ENCODE measurements at places on chromosomes 13 and 19.
A peak's percentile ranks its signal among the peaks of the same experiment; 100 is the strongest.

DNA sequence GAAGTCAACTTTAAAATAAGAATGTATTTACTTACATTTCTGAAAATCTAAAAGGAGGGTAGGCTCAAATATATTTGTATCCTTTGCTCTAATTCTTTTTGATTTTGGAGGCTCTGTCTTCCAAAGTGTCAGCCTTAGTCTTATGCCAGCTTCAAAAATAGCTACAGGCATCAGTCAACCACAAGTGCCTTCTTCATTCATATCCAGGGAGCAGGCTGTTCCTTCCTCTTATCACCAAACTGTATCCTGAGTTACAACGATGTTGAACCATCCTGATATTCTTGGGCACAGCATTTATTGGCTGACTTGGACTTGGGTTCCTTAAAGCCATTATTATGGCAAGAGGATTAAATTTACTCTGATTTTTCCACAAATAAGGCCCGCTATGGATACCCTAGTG lies 1161.3 kb downstream of the PCDH17 start:
- DNase-seq: no peak

DNA sequence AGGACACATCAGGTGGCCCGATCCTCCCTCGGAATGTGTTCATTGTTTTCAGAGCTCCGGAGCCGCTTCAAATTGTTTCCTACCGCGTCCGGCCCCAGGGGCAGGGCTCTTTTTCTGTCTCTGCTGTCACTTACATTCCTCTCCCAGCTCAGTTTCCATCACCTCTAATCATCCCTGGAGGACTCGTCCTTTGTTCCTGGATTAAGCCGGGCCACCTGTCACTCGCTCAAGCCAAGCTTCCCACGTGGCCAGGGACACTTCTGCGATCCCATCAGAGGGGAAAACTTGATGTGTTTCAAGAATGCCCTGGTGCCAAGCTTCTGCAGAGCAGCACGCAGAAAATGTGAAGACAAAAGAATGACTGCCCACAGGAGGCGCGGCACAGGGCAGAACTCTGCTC lies 13.5 kb downstream of the IL17D start:
- DNase-seq: no peak

GRCh38 chr13:33793726-33794125 lies 24.2 kb upstream of the RFC3 start:
- no peak for DNase-seq

GRCh38 chr13:112960706-112961105 lies 8.3 kb upstream of the MCF2L start:
- DNase-seq: no peak

GRCh38 chr19:17404015-17404414 lies 1.4 kb downstream of the BST2 start:
- DNase-seq: no peak

GRCh38 chr13:57045826-57046546 lies 94.7 kb upstream of the PRR20A start:
- no peak for DNase-seq

DNA sequence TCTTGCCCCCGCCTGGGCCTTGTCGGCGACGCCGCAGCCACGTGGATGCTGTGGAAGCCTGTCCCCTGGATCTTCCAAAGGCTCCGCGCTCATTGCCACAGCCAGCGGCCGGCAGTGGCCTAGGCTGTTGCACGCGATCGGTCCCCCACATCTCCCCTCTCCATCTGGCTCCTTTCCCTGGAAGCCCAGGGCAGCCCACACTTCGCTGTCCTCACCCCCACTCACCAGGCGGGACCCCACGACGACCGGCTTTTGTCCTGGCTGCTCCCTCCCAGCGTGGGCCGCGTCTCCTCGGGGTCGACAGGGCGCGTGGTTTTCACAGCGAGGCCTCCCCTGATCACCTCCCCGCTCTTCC lies 605 bp upstream of the TEX30 start:
- no peak for DNase-seq

- DNase-seq: no peak
Measured at GRCh38 chr19:44644402-44645016, 799 bp downstream of the PVR start.

DNA sequence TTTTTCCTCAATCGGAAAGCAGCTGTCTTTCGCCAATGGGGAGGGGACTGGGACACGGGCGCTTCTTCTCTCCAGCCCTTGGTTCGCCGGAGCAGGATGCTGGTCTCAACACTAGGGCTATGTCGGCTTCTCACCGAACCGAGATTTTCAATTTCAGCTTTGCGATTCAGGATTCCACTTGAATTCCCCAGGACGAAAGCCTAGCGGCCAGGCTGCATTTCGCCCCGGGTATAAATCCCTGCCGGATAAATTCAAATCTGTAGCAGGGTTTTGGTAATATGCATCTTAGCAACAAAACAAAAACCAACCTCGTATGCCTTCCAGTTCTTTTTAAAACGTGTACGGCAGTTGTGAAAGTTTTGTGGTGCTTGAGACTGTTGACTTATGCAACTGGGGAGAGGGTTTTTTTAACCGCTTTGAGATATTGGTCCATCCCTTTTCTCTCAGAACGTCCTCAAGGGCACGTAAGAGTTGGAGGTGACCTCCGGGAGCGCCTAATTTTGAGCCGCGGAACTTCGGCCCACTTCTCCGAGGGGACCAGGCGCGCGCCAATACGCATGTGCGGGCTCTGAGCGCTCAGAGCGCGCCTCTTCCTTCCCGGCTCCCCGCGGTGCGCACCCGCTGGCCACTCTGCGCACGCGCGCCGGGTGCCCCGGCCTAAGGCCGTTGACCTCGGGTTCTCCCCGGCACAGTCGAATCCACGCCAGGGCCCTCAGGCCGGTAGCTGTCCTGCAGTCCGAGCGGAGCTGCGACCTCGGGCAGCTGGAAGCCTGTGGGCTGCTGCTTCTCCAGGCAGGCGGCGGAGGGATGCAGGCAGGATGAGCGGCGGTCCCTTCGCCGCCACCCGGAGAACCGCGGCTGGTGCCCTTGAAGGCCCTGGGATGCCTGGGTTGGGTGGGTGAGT lies 7.6 kb downstream of the POU4F1 start:
- no peak for DNase-seq

- no peak for DNase-seq
Measured at GRCh38 chr13:78105656-78106055, 187.0 kb upstream of the EDNRB start.

DNA sequence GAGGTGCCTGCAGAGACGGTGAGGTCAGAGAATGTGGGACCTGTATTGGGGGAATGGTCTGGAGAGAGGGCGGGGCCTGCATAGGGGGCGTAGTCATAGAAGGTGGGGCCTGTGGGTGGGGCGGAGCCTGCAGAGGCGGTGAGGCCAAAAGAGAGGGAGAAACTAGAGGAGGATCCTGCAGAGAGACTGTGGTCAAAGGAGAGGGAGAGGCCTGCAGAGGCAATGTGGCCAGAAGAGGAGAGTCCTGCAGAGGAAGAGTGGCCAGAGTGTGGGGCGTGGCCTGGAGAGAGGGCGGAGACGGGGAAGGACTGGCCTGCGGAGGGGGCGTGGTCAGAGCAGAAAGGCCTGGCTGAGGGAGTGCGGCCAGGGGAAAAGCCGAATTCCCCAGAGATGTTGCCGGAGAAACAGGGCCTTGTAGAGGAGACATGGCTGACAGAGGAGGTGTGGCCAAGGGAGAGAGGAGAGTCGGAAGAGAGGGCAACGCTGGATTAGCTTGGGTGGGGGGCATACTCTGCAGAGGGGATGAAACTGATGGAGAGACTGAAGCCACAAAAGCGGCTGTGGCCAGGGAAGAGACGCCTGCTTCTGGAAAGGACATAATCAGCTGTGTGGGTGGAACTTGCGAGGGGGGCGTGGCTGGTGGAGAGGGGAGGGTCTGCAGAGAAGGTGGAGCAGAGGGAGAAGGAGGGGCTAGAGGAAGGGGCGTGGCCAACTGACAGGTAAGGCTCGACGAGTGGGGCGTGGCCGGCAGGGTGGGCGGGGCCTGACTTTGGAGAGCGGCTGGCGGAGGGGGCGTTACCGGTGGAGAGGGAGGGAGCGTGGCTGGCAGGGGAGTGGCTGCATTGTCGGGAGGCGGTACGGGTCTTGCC lies 2.5 kb downstream of the PRR36 start:
- peak; percentile 83 for DNase-seq

DNA sequence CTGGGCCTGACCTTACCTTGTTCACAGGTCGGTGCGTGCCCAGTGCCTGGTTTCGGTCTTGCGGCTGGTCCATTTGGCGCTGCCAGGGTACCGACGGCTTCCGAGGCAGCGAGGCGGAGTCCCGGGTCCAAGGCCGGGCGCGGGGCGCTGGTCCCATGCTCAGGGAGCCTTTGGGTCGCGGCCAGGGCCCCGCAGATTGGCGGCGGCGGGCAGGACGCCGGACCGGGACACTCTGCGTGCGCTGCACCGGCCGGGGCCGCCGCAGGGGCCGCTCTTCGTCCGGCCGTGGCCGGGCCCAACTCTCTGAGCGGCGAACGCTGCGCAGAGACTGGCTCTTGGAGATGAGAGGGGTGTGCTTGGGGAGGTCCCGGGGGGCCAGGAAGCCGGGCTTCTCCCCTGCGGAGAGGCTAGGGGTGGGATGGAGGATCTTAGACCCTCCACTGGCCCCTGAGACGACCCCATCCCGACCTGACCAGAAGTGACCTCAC lies 3.4 kb upstream of the WIZ start:
- DNase-seq: no peak

DNA sequence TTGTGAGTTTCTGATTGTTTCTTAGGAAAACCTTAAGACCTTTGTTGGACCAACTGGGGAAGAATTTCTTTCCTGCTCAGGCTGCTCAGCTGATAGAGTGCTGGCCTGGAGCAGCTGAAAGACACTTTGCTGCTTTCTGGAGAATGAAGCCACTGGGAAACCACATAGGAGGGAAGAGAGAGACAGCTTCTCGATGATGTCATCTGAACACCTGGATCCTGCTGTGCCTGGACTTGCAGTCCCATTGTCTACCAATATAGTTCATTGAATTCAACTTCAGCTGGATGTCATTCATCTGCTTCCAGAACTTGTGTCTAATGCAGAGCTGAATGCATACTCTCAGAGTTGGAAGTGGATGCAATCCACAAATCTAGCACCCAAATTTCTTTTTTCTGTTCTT lies 34.3 kb upstream of the TSHZ3 start:
- DNase-seq: no peak

GRCh38 chr19:2888731-2889224 lies 11.9 kb upstream of the ZNF57 start:
- DNase-seq: peak; percentile 12

- DNase-seq: no peak
Measured at GRCh38 chr13:100667894-100668293, 6.7 kb downstream of the TMTC4 start.

GRCh38 chr13:32299893-32300292 lies 15.3 kb downstream of the ZAR1L start:
- DNase-seq: no peak
